ENCODE measurements at places on chromosomes 16 and 17. TPM values are rescaled to one million over a fixed set of nuclear protein-coding genes. Genes with fewer than 3 reads are reported as not detected.
A peak's percentile ranks its signal among the peaks of the same experiment; 100 is the strongest.

The FOXL1 gene
- 0.81 TPM for total RNA-seq

The SMPD3 gene
- total RNA-seq: 5.6 TPM

DNA sequence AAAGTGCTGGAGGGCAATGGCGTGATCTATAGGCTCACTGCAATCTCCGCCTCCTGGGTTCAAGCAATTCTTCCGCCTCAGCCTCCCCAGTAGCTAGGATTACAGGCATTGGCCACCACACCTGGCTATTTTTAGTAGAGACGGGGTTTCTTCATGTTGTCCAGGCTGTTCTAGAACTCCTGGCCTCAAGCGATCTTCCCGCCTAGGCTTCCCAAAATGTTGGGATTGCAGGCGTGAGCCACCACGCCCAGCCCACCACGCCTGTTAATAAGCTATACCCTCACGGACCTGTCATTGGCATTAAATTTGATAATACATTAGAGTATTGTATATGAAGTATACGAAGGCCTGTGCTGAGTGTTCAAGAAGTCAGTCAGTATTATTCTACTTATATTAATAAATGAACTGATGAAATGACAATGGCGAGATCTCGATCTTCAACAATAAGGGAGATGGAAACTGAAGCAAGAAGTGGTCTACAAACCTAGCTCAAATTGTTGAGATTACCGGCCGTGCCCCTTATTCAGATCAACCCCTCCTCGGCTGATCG, 818 bp upstream of the BCAS3 start:
- H3K36me3 ChIP-seq: no peaks in the 10 kb centered on the region
- H3K4me3 ChIP-seq: peak overlapping the region; percentile 82
- H3K27me3 ChIP-seq: no peaks in the 10 kb centered on the region
- peaks cover 4% of the 10 kb centered on the region for H3K4me1 ChIP-seq

GRCh38 chr16:3957344-3957980, 76.9 kb upstream of the CREBBP start:
- no peak overlapping the region for H3K4me3 ChIP-seq
- H3K27me3 ChIP-seq: no peaks in the 10 kb centered on the region
- no peak overlapping the region for H3K27ac ChIP-seq
- H3K36me3 ChIP-seq: no peaks in the 10 kb centered on the region
- DNase-seq: no peak

The GHDC gene
- 30.9 TPM for total RNA-seq

- no peak overlapping the region for H3K27ac ChIP-seq
- no peaks in the 10 kb centered on the region for H3K4me1 ChIP-seq
- H3K27me3 ChIP-seq: no peaks in the 10 kb centered on the region
- no peaks in the 10 kb centered on the region for H3K36me3 ChIP-seq
- no peak overlapping the region for H3K4me3 ChIP-seq
Measured at GRCh38 chr16:24046442-24046841, 209.7 kb upstream of the CACNG3 start.

DNA sequence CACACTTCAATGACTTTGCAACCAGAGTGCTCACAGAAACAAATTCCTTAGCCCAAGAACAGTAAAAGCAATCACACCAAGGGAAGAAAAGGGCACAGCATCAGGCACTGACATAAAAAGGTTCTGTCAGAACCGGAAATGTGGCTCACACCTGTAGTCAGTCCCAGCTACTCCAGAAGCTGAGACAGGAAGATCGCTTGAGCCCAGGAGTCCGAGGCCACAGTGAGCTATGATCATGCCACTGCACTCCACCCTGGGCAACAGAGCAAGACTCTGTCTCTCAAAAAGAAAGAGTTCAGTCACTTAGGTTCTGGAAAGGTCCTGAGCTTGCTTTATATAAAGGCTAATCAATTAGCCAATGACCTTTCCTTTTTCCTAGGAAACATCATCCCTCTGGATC, 22.7 kb downstream of the YWHAE start:
- no peak overlapping the region for H3K4me3 ChIP-seq
- H3K4me1 ChIP-seq: peaks cover 83% of the 10 kb centered on the region
- H3K27me3 ChIP-seq: no peaks in the 10 kb centered on the region
- no peak for DNase-seq
- H3K36me3 ChIP-seq: no peaks in the 10 kb centered on the region

DNA sequence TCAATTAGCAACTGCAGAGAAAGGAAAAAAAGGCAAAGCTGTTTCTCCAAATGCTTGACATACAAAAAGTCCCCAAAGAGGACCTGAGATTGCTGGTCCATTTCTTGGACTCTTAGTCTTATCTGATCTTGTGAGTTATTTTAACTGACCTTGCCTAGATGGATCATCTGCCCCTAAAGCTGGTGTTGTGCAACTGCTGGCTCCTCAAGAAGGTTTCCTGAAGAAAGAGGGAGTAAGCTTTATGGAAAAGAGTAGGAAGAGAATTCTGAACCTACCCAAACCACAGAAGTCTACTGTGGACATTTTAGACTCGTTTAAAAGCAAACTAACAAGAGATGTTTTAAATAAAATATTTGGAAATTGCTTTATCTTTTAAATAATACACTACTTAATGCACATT, 140.0 kb upstream of the HS3ST3A1 start:
- no peak for DNase-seq
- no peak overlapping the region for H3K27ac ChIP-seq
- H3K36me3 ChIP-seq: no peaks in the 10 kb centered on the region
- no peaks in the 10 kb centered on the region for H3K27me3 ChIP-seq
- H3K4me3 ChIP-seq: no peak overlapping the region

- peak overlapping the region; percentile 89 for H3K27ac ChIP-seq
- no peak for DNase-seq
- peaks cover 47% of the 10 kb centered on the region for H3K4me1 ChIP-seq
- no peaks in the 10 kb centered on the region for H3K27me3 ChIP-seq
- peak overlapping the region; percentile 66 for H3K4me3 ChIP-seq
Measured at GRCh38 chr16:48366165-48367093, 18.8 kb downstream of the SIAH1 start.

The TEKT1 gene
- total RNA-seq: not detected

DNA sequence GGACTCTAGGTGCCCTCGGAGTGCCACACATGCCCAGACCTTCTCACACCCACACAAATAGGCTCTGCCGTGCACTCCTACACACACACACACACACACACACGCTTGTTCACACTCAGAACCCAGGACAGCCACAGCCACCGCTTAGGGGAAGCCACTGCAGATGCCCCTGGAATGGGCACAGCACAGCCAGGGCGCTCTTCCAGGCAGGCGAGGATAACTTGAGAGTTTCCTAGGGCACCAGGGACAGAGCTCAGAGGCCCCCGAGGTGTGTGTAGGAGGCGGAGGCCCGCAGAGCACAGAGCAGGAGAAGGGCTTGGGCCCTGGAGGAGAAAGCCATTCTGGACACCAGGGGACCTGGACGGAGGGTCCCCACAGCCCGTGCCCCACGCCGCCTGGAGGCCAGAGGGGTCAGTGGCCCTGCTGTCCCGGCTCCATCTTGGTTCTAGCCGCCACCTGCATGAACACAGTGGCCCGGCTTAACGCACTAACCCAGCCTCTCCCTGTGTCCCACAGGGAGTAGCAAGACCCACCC, 21.0 kb downstream of the TRARG1 start:
- H3K4me1 ChIP-seq: no peaks in the 10 kb centered on the region
- H3K27me3 ChIP-seq: peaks cover 14% of the 10 kb centered on the region
- DNase-seq: no peak

The IGSF6 gene
- 88.4 TPM for total RNA-seq

GRCh38 chr17:16910341-16910740, 61.6 kb downstream of the TNFRSF13B start:
- no peak overlapping the region for H3K27ac ChIP-seq
- no peaks in the 10 kb centered on the region for H3K4me1 ChIP-seq
- H3K36me3 ChIP-seq: no peaks in the 10 kb centered on the region

GRCh38 chr16:67459066-67459860, 21.7 kb downstream of the ATP6V0D1 start:
- peaks cover 11% of the 10 kb centered on the region for H3K36me3 ChIP-seq
- DNase-seq: peak; percentile 82
- H3K27me3 ChIP-seq: no peaks in the 10 kb centered on the region
- H3K4me1 ChIP-seq: peaks cover 66% of the 10 kb centered on the region
- peak overlapping the region; percentile 77 for H3K27ac ChIP-seq
- no peak overlapping the region for H3K4me3 ChIP-seq

The TLCD3B gene
- not detected for total RNA-seq

DNA sequence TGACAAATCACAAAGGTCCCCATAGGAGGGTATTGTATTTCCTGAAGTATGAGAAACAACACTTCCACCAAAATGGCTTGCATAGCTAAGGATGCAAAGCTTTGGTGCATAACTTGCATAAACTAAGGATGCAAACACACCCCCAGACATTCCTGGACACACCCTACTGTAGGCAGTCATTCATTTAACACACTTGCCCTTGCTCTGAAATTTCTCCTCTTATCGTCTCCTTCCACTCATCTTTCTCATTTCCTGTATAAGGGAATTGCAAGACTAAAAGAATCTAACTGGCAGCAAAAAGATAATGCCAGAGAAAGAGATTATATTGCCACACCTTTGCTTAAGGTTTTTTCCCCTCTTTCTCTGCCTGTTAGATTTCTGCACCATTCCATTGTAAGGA, 28.3 kb downstream of the CHD9 start:
- peaks cover 70% of the 10 kb centered on the region for H3K4me1 ChIP-seq
- no peak overlapping the region for H3K4me3 ChIP-seq
- peak overlapping the region; percentile 80 for H3K27ac ChIP-seq

Measured in upper lobe of right lung (tissue), 1 donor.